ENCODE measurements at places on chromosomes 7 and 10.

GRCh38 chr7:51288896-51289622, 27.6 kb downstream of the COBL start:
- DNase-seq: no peak

GRCh38 chr7:11831156-11831735, 752 bp downstream of the THSD7A start:
- DNase-seq: no peak

GRCh38 chr10:16923726-16924125, 106.5 kb upstream of the RSU1 start:
- no peak for DNase-seq

- no peak for DNase-seq
Observed at GRCh38 chr10:22317771-22318565, 1.8 kb downstream of the COMMD3 start.

DNA sequence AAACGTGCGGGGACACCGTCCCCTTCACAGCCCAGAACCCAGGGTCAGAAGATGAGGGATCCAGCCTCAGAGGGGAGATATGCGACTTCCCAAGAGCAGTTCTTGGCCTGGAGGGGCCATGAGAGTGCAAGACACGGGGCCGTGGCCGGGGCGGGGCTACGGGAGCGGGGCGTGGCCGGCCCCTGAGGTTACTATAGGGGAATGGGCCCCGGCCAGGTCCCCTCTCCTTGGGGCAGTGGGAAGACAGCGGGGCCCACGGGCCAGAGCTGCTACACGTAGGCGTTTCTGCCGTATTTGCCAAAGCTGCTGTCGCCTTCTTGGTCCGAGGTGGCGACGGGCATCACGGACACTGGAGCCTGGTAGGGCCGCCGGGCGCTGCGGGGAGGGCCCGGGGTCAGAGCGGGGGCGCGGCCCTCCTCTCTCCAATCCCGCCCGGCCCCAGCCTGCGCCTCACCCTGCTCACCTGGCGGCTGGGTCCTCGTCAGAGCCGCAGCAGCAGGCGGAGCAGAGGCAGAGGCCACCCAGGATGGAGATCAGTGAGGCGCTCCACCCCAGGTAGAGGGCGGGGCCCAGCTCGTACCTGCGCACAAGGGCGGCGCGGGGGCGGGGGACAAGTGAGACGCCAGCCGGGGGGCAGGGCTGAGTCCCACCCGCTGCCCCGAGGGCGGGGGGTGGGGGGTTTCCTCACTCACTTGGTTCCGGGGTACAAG, 5.3 kb downstream of the CLDN15 start:
- no peak for DNase-seq

DNA sequence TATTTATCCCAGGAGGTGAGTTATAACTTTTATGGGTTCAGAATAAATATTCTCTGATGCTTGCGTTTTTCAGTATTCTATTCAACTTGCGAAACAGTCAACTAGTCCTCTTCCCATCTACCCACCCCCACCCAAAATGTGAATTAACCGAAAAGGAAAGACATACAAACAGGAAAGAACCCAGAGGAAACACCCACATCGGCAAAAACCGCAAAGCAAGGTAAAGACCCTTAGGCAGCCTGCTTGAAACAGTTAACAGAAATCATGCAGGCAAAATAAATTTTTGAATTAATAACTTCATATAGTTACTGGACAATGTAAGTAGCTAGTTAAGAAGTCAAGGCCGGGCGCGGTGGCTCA, 5.4 kb downstream of the ZC3HAV1 start:
- DNase-seq: peak; percentile 52

GRCh38 chr7:88363249-88363648, 56.6 kb upstream of the STEAP4 start:
- no peak for DNase-seq
